Activated CD8-positive, alpha-beta memory T cell treated with anti-CD3 and anti-CD28 coated beads for 24 hours (primary cell): ENCODE measurements at places on chromosomes 13 and 19.

GRCh38 chr13:63408331-63409189, 1992.9 kb upstream of the PCDH20 start:
- DNase-seq, result no peak

DNA sequence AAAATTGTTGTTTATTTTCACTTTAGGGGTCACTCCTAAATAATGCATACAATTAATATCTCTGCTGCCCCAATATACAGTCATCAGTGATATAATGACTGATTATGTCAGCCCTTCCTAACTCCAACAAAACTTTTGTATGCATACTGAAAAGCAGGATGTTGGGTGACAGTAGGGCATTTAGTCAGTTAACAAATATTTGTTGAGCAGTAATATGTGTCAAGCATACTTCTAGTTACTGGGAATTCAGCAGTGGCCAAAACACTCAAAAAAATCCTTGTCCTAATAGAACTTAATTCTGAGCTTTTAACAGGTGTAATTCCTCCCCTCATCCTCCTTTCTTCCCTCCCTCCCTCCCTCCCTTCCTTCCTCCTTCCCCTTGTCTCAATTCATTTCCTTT, 560.7 kb upstream of the KLHL1 start:
- no peak for DNase-seq

- DNase-seq, result no peak
These were observed 5.1 kb downstream of the CCL25 start for GRCh38 chr19:8057545-8058270.

DNA sequence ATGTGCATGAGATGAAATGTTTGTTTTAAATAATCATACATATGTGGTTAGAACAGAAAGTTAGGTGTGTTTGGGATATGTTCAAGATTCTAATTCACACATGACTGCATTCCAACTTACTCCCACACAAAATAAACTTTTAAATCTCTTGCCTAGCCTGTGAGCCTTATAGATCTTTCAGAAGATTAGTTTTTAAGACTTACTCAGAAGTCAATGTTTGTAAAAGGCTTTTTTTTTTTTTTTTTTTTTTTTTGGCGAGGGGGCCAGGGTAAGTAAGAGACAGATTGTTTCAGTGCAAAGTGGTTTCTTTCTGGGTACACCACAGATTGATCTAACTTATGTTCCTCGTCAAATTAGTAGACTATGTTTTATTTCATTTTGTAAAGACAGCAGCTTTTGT, 39.1 kb downstream of the GPR180 start:
- no peak for DNase-seq

- no peak for DNase-seq
These were observed 161.9 kb downstream of the B3GLCT start for GRCh38 chr13:31361673-31362072.

DNA sequence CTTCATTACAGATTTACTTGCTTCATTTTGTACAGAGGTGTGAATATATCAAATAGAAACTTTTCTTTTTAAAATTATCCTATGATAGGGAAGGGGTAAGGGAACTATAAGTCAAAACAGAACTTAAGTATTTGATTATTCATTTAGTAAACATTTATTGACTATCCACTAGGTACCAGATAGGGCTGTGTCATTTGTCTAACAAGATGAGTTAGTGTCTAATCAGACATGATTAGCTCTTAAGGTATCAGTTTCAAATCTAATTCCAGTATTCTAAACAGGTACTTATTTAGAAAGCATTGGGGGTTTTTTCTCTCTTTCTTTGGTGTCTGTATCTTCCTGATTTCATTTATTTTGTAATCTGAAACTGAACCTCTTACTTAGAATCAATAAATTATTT, 32.2 kb downstream of the CDADC1 start:
- DNase-seq, result no peak

DNA sequence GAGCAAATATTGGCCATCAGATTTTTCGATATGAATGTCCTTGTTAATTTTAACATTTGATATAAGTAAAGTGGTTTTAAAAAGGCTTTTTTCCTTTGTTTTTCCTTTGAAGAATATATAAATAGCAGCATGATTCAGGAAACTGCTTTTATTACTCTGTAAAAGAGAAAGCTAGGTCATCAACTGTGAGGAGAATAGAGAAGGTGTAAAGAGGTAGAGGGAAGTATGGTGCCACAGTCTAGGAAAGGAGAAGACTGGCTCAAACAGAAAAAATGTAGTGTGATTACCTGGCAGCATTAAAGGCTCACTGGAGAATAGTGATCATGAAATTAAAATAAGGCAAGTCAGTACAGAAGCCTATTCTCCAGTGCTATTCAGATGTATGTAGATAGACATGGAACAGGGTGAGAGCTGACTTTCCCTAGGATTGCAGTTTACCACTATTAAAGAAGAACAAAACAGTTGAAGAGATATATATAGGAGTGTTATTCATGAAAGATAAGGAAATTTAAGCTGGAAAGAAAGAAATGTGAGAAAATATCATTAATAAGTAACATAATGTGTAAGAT, 1115.9 kb upstream of the PCDH9 start:
- DNase-seq, result no peak

DNA sequence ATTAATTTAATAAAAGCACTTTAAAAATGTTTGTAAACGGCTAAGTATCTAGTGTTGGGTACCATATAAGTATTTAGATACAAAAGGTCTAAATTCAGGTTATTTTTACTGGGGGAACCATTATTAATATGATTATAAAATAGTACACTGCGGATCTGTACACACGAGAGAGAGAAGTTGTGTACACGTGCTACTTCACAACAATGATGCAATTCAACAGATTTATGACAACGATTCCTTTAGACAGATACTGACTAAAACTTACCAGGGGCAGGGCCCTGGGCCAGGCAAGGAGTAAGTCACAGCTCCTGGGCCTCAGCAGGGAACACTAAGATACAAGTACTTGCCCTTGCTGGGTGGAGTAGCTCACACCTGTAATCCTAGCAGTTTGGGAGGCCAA, 29.1 kb upstream of the TPTE2 start:
- no peak for DNase-seq

GRCh38 chr13:28819735-28820098, 422 bp upstream of the MTUS2 start:
- peak; percentile 67 for DNase-seq

GRCh38 chr19:30848636-30849425, 476.6 kb downstream of the ZNF536 start:
- DNase-seq, result no peak
